Stimulated activated CD4-positive, alpha-beta T cell treated with anti-CD3 and anti-CD28 coated beads, Interleukin-2, amount 100 ng/mL, for 4 hours (primary cell): ENCODE measurements at places on chromosomes 1 and 21.

DNA sequence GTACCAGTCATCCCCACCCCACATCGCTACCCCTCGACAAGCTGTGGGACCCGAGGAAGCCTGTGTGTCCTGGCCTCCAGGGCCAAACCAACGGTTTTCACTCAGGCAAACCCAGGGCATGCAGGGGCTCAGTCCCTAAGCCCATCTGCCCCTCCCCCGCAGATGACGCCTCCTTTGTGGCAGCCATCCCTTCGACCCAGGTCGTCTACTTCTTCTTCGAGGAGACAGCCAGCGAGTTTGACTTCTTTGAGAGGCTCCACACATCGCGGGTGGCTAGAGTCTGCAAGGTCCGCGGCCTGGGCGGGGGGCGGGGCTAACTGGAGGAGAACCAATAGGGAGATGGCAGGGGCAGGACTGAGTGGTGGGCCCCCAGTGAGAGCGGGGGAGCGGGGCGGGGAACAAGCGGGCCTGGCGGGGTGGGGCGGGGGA, 7.4 kb downstream of the SEMA4A start:
- peak; percentile 69 for DNase-seq

DNA sequence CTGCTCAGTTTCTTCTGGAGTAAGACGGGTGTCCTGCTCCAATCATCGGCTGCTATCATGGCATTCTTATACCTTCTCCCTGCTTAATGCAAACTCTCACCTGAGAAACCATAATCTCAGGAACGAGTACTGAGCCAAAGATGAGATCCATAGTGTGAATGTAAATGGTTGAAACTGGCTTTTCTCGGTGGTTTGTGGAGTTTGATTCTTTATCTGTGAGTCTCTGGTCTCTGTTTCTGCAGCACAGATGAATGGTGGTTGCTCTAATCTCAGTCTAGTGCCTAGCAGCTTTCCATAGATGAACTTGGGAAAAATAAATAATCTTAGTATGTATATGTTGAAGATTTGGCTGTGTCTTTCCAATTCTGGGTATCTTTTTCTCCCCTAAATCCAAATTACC, 274.4 kb downstream of the HHAT start:
- DNase-seq: no peak

- no peak for DNase-seq
These were observed 1.0 kb downstream of the ARPC5 start for GRCh38 chr1:183634429-183635065.

- DNase-seq: no peak
These were observed 22.7 kb upstream of the CD55 start for GRCh38 chr1:207298636-207299398.

DNA sequence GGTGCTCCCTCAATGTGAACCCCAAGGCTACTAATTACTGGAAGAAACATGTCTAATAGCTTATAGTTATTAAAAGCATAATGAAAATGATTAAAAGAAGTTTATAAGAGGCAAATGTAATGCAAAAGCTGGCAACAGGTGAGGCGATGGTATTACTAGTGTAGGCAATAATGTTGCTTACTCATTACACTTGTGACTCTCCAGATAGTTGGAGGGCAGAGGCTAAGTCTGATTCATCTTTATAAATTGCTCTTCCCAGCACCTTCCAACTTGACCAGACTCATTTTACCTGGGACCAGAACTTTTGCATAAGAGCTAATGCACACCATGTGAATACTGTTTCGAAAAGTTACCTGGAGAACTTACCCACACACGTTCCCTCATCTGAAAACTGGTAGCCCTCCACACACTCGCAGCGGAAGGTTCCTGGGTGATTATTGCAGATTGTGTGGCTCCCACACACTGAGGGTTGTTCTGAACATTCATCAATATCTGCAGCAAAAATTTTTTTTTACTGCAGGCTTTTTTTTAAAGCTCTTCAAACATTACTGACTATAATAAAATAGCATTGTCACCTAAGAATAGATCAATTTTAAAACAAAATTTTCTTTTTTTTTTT, 48.0 kb downstream of the NID1 start:
- no peak for DNase-seq

DNA sequence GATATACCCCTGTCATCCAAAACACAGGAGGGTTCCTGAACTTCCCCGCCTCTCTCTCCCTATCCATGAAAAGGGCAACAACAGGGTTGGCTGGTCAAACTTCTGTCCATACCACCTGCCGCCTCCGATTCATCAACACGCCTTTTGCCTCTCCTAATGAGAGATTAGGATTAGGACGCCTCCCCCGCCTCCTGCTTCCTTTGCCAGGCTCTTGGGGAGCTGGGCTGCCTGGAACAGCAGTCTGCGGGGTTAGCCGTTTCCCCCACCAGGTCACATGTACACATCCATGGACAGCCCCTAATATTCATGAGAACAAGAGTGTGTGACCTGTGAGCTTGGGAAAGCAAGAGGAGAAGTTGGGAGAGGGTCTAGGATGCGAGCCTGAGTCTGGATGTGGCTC, 2.3 kb upstream of the OPTC start:
- DNase-seq: no peak

GRCh38 chr1:230122366-230123279, 55.6 kb downstream of the GALNT2 start:
- no peak for DNase-seq

DNA sequence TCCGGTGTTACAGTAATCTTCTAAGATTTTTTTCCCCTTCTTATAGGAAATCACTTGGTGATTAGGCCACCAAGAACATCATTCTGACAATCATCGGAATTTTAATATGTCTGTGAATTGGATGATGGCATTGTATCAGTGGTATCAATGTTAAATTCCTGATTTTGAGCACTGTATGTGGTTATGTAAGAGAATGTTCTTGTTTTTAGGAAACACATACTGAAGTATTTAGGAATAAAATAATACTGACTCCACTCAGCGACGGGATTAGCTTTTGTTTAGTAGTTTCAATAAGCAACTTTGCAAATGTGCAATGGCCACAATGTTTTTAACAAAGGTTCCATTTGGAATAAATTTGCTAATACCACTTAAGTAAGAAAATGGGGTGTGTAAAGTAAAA, 30.6 kb downstream of the COL6A1 start:
- no peak for DNase-seq

DNA sequence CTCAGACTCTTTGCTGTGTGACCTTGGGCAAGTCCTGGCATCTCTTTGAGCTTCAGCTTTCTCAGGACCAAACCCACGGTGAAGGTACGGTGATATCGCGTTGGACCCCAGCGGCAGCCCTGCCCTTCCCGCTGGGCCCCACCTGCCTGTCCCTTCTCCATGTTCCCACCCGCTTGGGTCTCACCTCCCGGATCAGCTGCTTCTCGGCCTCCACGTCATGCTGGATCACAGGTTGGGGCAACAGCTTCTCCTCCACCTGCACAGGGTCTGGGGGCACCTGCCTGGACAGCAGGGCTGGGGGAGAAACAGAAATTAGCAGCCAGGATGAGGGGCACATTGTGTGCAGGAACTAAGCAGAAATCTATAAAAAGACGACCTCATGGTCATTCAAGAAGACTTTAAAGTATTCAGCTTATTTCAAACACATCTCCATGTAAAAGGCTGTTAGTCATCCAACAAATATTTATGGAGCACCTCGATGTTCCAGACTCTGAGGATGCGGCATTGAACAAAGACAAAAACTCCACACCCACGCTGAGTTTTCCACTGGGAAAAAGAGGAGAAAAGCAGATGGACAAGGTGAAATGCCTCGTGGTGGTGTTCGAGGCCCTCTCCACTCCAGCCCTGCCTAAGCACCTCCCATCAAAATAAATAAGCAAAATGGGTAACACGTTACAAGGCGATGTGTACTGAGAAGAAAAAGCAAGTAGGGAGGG, 19.5 kb downstream of the KIF17 start:
- no peak for DNase-seq

- DNase-seq: no peak
These were observed 48.7 kb downstream of the SPSB1 start for GRCh38 chr1:9341301-9341845.

- no peak for DNase-seq
These were observed 178.7 kb upstream of the RUNX1 start for GRCh38 chr21:35227786-35228185.

- no peak for DNase-seq
These were observed 59.5 kb upstream of the BMP8A start for GRCh38 chr1:39431927-39432326.

- no peak for DNase-seq
These were observed 39.2 kb downstream of the EIF2B3 start for GRCh38 chr1:44947063-44947773.

DNA sequence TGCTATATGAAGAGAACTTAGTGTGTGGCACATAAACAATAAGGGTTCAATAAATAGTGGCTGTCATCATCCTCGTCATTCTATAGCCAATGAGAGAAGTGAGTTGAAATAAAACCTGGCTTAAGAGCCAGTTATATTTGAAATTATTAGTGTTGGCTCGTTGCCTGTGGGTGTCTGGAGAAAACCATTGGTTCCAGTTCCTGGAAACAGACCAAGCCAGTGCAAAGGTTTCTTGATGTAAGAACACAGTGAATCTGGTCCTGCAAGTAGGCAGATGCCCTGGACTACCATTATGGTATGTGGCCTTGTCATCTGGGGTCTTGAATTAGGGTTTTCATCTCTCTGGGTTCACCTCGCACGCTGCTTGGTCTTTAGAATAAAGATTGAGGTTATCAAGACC, 43.3 kb downstream of the URB2 start:
- DNase-seq: no peak

DNA sequence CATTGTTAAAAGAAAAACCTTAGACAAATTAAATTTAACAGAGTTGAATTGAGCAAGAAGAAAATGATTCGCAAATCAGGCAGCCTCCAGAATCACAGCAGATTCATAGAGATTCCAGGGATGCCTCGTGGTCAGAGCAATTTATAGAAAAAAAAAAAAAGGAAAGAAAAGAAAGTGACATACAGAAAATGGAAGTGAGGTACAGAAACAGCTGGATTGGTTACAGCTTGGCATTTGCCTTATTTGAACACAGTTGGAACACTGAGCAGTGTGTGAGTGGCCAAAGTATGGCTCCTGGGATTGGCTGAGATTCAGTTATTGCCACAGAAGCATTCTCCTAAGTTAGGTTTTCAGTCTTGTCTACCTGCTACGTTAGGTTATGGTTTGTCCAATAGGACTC, 9.1 kb upstream of the C21orf91 start:
- no peak for DNase-seq

DNA sequence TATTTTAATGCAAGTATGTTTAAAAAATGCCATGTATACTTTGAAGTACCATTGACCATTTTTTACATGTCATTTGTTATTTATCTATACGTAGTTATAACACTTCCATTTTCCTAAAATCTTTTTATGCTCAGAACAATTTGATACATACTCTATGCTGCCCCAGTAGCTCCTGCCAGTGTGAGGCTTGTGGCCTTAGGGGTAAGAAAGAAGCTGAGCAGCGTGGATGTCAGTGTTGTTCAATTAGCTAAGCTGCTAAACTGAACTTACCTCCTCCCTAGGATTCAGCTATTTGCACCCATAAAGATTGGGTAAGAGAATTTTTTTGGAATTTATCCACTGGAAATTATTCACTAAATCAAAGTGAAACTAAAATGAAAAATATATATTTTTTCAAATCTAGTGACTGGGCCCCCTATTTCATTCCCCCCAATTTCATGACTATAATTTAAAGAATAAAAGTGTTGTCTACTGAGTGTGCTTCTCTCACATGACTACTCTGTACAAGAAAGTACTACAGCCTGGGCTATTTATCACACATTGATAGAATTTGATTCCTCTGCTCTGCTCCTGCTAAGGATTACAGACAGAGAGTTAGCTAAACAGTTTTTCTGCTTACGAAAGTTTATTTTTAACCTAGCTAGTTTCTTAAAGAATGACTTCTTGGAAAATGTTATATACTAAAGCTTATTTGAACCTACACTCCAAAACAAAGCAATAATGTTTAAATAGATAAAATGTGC, 1030.3 kb upstream of the ADGRL4 start:
- no peak for DNase-seq

GRCh38 chr1:228838717-228839500, 103.6 kb downstream of the RHOU start:
- no peak for DNase-seq

GRCh38 chr1:199867601-199868000, 159.9 kb upstream of the NR5A2 start:
- no peak for DNase-seq

- DNase-seq: no peak
These were observed 99.0 kb downstream of the PLXNA2 start for GRCh38 chr1:208145167-208145566.

DNA sequence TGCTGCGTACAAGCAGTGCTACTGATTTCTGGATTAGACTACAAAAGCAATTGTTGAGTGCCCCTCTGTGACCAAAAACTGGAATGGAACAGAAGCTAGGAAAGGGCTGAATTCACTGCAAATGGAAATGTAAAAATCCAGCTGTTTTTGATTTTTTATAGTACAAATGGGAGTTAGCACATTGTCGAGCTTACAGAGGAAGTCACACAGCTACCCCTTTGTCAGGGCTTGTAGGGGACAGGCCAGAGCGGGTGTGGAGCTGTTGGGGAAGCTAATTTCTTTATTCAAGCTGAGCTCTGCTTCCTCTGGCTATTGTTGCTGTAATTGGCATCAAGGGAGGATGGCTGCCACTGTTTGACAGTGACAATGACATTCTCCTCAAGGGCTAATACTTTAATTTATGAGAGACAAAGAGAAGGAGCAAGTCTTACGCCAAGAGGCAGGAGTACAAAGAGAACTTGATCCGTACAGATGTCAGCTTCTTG, 96.1 kb downstream of the SLC35F3 start:
- DNase-seq: no peak

- DNase-seq: no peak
These were observed 76.4 kb downstream of the ADGRL2 start for GRCh38 chr1:81876901-81877733.

DNA sequence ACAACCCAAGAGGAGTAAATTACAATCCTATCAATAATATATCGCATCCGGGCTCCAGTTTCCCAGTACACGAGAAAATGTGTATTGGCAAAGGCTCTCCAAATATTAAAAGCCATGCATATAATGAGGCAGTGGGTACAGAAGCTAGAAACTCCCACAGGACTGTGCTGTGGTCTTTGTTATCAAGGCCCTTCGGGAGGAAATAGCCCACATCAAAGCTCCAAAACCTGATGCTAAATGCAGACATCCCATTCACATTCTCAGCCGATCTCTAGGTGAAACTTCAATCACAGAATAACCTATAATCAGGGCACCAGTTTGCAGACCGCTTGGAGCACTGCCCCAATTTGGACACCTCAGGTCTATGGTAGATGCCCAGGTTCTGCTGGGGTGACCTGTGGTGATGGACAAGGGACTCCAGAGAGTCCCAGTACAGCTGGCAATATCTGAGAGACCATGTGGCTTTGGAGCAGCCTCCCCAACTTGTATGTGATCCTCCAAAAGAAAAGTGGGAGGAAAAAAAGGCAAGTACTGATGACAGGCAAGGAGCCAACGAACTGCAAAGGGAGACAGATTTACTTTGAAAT, 148.8 kb upstream of the CAMK1G start:
- no peak for DNase-seq
